ENCODE measurements at places on chromosomes 7 and 10. TPM values are rescaled to one million over a fixed set of nuclear protein-coding genes. Genes with fewer than 3 reads are reported as not detected.

The ICA1 gene
- total RNA-seq = 1.7 TPM

The ARMC3 gene
- not detected for total RNA-seq

The WNT8B gene
- not detected for total RNA-seq

The TACR2 gene
- total RNA-seq = 0.27 TPM

The CYP2C19 gene
- not detected for total RNA-seq

The IQUB gene
- 0.18 TPM for total RNA-seq

The WASHC2A gene
- 30.5 TPM for total RNA-seq

- DNase-seq = no peak
Measured at GRCh38 chr7:39051707-39052106, 74.0 kb downstream of the POU6F2 start.

DNA sequence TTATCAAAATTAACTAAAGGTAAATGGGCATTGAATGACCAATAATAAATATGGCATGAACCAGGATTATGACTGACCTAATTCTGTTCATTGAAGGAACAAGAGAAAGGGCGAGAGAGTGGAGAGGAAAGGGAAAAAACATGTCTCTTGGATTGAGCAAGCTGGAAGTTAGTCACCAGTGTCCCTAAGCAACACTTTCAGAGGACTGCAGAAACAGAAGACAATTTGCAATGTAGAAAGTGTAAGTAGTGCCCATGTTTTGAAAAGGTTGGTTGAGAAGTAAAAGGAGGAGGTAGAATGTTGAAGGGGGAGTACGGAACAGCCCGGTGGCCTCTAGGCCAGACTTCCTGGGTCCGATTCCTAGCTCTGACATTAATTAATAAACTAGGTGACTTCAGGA is 94.6 kb downstream of the FAS start:
- no peak for DNase-seq

GRCh38 chr7:13604178-13604577 is 385.3 kb downstream of the ETV1 start:
- no peak for DNase-seq

DNA sequence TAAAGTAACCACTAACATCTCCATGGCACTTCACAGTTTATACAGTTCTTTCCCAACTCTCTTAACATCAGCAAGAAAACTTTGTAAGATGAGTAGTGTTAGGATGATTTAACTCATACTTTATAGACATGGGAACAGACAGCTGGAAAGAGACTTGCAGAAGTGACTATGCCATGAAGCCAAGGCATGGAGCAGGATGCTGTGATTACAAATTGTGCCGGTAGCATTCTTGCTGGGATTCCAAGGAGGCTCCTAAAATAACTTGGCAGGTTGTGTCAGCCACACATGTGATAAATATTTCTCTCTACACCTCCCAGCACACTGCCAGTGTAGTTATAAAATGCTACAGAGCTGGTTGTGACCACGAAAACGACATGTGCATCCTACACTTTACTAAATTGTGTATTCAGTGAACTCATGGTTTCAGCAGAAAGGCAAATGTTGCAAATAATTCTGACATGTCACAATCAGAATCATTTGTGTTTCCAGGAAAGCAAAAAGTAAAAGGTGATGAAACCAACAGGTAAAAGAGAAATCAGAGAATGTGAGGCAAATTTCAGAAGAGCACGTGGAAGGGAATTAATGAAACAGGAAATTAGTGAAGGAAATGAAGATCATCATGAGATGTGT is 5.6 kb upstream of the CYP3A4 start:
- no peak for DNase-seq

DNA sequence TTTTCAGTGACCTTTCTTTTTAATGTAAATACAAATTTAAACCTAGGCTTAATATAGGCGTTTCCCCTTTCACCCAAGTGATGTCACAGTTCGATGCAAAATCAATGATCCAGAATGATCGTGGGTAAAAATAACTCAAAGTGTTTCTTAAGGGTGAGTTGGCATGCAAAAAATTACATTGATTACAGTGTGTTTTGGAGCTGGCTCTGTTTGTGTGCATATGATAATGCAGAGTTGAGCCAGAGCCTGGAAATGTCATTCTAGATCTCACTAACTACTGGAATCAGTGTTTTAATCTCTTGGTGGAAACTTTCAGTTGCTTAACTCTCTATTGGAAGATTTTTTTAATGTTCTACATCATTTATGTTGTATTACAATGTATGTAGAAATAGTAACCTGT is 72.5 kb upstream of the MXI1 start:
- DNase-seq = no peak

GRCh38 chr7:10634239-10634638 is 339.4 kb upstream of the PHF14 start:
- DNase-seq = no peak

- DNase-seq = no peak
Measured at GRCh38 chr10:44216073-44216472, 168.8 kb downstream of the CXCL12 start.

- no peak for DNase-seq
Measured at GRCh38 chr10:132687181-132687892, 98.6 kb downstream of the NKX6-2 start.

GRCh38 chr10:81095238-81095637 is 557.5 kb downstream of the SH2D4B start:
- no peak for DNase-seq

GRCh38 chr10:85596389-85596788 is 770.2 kb downstream of the GRID1 start:
- DNase-seq = no peak

Data from SK-MEL-5 (cell line).